Activated CD4-positive, alpha-beta T cell treated with anti-CD3 and anti-CD28 coated beads, Interleukin-2, amount 10 ng/mL, durations not matched to agents 7 days and 5 days (primary cell): ENCODE measurements at places on chromosomes 6 and 20.

DNA sequence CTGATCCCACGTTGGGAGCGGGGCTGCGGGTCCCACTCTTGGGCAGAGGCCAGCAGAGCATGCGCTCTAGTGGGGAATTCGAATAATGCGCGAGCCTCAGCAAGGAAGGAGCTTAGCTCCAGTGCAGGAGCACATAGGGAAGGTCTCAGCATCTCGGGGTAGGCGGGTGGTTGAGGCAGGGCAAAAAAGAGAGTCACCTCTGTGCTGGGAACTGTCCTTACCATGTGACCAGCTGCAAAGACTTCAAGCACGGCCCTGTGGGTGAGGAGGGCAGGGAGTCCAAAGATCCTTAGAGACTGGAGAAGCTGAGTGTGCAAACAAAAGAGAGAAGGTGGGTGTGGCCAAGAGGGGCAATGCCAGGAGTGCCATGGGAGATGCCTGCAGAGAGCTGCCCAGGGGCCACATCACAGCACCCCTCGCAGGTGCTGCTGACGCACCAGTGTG is 79.2 kb upstream of the CD93 start:
- peaks cover 7% of the 10 kb centered on the region for H3K27me3 ChIP-seq
- no peak overlapping the region for H3K27ac ChIP-seq
- peaks cover 12% of the 10 kb centered on the region for H3K4me1 ChIP-seq

GRCh38 chr6:56771189-56771588 is 128.5 kb upstream of the DST start:
- H3K27ac ChIP-seq = no peak overlapping the region
- DNase-seq = no peak
- no peak overlapping the region for H3K4me3 ChIP-seq
- H3K36me3 ChIP-seq = no peaks in the 10 kb centered on the region
- H3K4me1 ChIP-seq = no peaks in the 10 kb centered on the region

DNA sequence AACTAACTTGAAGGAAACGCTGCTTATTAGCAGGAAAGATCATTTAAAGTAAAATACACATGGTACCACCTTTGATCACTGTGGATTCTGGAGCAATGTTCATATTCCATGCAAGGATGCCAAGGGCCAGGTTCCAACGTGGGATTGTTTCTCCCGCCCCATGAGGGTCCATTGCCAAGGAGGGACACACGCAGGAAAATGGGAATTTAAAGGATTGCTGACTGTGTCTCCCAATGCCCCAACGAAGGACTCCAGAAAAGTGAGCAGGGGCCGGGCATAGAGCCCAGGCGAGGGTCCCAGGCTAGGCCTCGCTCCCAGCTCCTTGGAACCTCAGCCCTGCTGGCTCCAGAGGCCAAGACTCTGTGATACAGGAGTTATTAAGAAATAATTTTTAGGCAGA is 111.2 kb downstream of the DACT2 start:
- H3K27me3 ChIP-seq = peaks cover 3% of the 10 kb centered on the region
- no peak overlapping the region for H3K27ac ChIP-seq
- no peaks in the 10 kb centered on the region for H3K4me1 ChIP-seq
- no peaks in the 10 kb centered on the region for H3K36me3 ChIP-seq

GRCh38 chr6:153062516-153062915 is 60.0 kb upstream of the MTRF1L start:
- DNase-seq = no peak
- H3K4me3 ChIP-seq = no peak overlapping the region
- no peaks in the 10 kb centered on the region for H3K27me3 ChIP-seq
- no peaks in the 10 kb centered on the region for H3K36me3 ChIP-seq
- H3K27ac ChIP-seq = no peak overlapping the region

DNA sequence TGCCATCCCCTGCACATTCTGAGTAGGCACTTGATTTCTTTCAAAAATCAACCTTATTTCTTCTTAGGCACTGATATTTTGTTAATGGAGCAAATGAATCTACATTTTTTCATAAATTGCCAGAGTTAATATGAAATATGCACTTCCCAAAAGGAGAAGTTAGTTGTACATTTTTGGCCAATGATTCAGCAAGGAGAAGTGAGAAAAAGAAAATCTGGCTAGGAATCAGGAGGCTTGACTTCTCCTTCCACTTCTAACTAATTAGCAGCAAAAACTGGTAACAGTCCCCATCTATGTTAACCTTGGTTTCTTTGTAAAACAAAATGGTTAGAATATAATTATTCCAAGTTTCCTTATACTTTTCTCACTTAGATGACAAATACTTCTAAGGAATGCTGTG is 7.0 kb upstream of the DSE start:
- H3K27ac ChIP-seq = no peak overlapping the region
- no peaks in the 10 kb centered on the region for H3K36me3 ChIP-seq
- no peaks in the 10 kb centered on the region for H3K27me3 ChIP-seq

- no peak overlapping the region for H3K27ac ChIP-seq
- no peaks in the 10 kb centered on the region for H3K27me3 ChIP-seq
- no peaks in the 10 kb centered on the region for H3K36me3 ChIP-seq
- DNase-seq = no peak
These were observed 59.7 kb upstream of the MYLIP start for GRCh38 chr6:16069222-16069621.

- H3K36me3 ChIP-seq = no peaks in the 10 kb centered on the region
- H3K4me3 ChIP-seq = no peak overlapping the region
- no peak for DNase-seq
- H3K4me1 ChIP-seq = peaks cover 23% of the 10 kb centered on the region
- H3K27ac ChIP-seq = no peak overlapping the region
- H3K27me3 ChIP-seq = peaks cover 36% of the 10 kb centered on the region
These were observed 1.3 kb downstream of the SIRPB2 start for GRCh38 chr20:1489764-1490436.
